ENCODE measurements at places on chromosomes 13 and 19.
A peak's percentile ranks its signal among the peaks of the same experiment; 100 is the strongest.

GRCh38 chr13:101399365-101399764, 16.9 kb downstream of the NALCN start:
- no peak for DNase-seq

- DNase-seq = no peak
Observed at GRCh38 chr13:45886466-45886865, 34.9 kb upstream of the SIAH3 start.

- no peak for DNase-seq
Observed at GRCh38 chr19:35317464-35318043, 11.4 kb upstream of the CD22 start.

- DNase-seq = no peak
Observed at GRCh38 chr13:98490195-98490836, 86.6 kb downstream of the STK24 start.

DNA sequence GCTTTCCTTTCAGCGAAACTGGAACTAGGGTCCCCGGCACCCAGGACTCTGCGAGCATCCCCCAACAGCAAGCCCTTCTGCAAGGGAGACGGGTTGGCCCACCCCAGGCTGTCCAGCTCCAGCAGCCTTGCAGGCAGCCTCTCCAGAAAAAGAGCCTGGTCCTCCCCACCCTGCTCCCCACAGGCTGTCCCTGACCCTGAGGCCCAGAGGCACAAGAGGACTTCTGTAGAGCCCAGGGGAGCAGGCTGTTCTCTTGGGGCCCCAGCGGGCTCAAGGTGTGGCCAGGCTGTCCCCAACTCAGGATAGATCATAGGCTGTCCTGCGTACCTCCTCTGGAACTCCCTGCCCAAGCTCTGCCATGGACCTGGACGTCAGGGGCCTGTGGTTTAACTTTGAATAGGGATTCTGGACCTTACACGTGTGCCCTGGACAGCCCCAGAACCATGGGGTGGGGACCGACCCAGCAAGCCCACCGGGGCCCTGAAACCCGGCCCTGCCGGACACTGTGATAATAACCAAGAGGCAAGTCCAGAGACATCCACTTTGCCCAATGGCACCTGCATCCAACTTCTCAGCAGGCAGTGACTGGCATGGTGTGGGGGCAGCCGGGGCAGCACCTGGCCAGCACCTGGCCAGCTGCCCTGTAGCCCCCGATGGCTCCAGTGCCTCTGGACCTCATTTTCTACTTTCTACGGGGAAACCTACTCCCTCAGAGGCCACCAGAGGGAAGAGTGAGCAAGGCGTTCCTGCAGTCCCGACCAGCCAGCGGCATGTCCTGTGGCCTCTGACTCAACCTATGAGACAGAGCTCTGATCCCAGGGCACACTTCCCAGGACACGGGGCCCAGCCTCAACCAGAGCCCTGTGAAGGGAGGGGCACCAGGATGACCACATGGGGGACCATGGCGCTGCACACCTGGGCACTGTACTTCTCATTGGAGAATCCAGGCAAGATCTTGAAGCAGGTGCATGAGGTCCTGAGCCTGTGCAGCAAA, 50.9 kb upstream of the TPM4 start:
- DNase-seq = peak; percentile 28

GRCh38 chr19:51469162-51469561, 9.2 kb upstream of the CEACAM18 start:
- no peak for DNase-seq

GRCh38 chr13:110559429-110559943, 2.0 kb downstream of the RAB20 start:
- DNase-seq = no peak

DNA sequence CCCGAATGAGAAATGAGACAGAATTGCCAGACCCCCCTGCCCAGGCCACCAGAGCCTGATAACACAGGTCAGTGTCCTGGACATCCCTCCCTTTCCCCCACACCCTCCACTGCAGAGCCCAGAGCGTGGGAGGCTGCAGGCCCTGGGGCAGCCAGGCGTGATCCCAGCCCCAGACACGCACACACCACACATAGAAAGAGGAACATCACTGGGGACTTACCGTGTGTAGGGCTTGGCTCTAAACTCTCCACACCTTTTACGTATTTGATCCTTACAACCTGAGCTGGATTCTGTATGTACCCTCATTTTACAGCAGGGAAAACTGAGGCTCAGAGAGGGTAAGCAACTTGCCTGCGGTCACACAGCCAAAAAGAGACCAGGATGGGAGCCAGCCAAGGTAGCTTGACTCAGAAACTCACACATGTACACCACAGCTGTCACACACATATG, 334 bp upstream of the ANGPTL6 start:
- DNase-seq = no peak

GRCh38 chr19:55080121-55080967, 4.7 kb downstream of the EPS8L1 start:
- peak; percentile 68 for DNase-seq

DNA sequence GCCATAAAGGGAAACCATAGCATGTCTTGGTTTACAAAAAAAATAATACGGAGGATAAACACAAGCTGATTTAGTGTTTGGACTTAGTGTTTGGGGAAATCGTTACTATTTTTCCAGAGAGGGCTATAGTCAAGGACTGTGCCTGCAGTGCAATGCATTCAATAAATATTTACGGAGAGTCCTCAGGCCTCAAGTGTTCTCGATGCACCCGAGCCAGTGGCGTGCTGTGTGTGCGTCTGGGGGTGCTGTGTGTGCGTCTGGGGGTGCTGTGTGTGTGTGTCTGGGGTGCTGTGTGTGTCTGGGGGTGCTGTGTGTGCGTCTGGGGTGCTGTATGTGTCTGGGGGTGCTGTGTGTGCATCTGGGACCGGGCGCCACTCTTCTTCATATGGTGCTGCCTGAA, 71.7 kb upstream of the GTF3A start:
- no peak for DNase-seq

GRCh38 chr13:59946944-59947343, 216.8 kb downstream of the DIAPH3 start:
- no peak for DNase-seq

DNA sequence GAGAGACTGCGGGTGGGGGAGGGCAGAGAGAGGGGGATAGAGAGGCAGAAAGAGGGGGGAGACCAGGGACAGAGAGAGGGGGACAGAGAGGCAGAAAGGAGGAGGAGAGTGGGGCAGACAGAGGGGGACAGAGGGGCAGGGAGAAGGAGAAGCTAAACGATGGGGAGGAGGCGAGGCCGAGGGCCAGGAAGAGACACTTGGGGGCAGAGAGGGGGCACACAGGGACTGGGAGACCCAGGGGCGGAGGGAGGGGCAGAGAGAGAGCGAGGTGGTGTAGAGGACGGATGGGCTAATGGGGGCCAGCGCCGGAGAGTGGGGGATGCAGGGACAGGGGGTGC, 666 bp downstream of the MEIS3 start:
- DNase-seq = no peak

DNA sequence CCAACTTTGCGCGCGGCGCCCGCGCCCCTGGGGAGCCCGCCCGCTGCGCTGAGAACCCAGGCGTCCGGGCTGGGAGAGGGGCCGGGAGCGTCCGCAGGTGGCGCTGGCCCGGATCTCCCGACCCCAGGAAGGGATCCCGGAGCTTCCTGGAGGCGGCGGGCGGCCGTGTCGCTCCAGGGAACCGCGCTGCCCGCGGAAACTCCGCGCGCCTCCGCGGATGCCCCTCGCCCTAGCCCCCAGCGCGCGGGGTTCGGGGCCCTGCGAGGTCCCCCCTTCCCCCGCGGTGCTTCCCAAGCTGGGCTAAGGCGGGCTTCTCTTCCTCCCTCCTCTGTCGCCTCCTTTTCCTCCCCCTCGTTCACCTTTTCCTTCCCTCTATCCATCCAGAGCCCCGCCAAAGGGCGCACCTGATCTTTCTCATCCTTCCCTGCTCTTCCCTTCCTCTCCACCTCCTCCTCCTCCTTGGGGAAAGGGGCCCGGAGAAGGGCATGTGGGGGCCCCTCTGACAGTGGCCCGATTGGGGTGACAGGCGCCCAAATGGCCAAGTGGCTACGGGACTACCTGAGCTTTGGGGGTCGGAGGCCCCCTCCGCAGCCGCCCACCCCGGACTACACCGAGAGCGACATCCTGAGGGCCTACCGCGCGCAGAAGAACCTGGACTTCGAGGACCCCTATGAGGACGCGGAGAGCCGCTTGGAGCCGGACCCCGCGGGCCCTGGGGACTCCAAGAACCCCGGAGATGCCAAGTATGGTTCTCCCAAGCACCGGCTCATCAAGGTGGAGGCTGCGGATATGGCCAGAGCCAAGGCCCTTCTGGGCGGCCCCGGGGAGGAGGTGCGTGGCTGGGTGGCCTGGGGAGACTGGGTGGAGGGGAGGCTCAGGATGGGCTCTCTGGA, 710 bp downstream of the SHD start:
- no peak for DNase-seq

GRCh38 chr13:24618011-24618955, 61.9 kb upstream of the ATP12A start:
- peak; percentile 57 for DNase-seq

- no peak for DNase-seq
Observed at GRCh38 chr13:97849305-97849704, 104.2 kb upstream of the IPO5 start.

GRCh38 chr19:35949131-35949530, 13.0 kb downstream of the LRFN3 start:
- no peak for DNase-seq

- no peak for DNase-seq
Observed at GRCh38 chr13:32731576-32731975, 145.3 kb downstream of the PDS5B start.

DNA sequence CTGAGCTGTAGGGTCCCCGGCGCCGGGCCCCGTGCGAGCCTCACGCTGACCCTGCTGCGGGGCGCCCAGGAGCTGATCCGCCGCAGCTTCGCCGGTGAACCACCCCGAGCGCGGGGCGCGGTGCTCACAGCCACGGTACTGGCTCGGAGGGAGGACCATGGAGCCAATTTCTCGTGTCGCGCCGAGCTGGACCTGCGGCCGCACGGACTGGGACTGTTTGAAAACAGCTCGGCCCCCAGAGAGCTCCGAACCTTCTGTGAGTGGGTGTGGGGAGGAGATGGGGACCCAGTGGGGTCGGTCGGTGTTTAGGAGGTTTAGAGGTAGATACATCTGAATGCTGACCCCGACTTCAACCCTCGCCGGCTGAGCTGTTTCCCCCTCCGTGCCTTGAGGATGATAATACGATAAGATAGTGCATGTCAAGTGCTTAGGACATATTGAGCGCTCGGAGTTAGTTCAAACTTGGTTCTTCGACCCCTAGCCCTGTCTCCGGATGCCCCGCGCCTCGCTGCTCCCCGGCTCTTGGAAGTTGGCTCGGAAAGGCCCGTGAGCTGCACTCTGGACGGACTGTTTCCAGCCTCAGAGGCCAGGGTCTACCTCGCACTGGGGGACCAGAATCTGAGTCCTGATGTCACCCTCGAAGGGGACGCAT, 1.9 kb downstream of the ICAM5 start:
- no peak for DNase-seq

DNA sequence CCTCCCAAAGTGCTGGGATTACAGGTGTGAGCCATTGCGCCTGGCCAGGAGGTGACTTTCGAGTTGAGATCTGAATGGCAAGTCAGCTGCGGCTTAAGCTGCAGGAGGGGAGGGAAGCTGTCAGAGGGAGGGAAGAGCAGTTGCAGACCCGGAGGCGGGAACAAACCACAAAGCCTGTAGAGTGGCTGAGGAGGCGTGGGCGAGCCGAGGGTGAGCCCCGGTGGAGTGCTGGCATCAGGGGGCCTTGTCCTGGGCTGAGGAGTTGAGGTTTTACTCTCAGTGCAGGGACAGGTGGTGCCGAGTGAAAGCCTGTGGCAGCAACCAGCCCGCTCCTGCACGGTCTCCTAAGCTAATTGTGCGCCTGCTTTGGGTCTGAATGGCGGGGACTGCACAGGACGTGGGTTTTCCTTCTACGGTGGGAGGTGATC, 24.2 kb downstream of the PPP1R37 start:
- peak; percentile 39 for DNase-seq

GRCh38 chr19:51771376-51772130, 10.6 kb downstream of the FPR2 start:
- no peak for DNase-seq

- DNase-seq = no peak
Observed at GRCh38 chr19:29371251-29372090, 154.3 kb upstream of the VSTM2B start.

GRCh38 chr13:78820541-78820940, 161.6 kb upstream of the OBI1 start:
- DNase-seq = no peak

GRCh38 chr19:17475541-17476115, 5.3 kb downstream of the SLC27A1 start:
- DNase-seq = no peak

- DNase-seq = no peak
Observed at GRCh38 chr13:48654511-48654910, 782 bp downstream of the CYSLTR2 start.
